H9 (cell line): ENCODE measurements at places on chromosomes 1 and 21. TPM values are rescaled to one million over a fixed set of nuclear protein-coding genes. Genes with fewer than 3 reads are reported as not detected.

SPRR1A gene
- total RNA-seq: not detected in 2 replicates

MATN1 gene
- total RNA-seq: not detected in 2 replicates

DNA sequence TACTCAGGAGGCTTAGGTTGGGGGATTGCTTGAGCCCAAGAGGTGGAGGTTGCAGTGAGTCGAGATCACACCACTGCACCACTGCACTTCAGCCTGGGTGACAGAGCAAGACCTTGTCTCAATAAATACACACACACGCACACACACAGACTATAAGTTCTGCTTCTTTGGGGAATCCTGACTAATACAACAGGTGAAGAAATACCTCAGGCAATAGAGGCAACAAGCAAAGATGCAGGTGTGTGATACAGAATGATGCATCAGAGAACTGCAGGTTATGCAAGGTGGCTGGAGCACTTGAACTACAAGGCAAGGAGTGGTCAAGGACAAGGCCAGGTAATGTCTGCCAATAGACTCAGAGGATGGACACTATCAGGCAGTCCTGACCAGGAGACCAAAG is 117.6 kb upstream of the ZNF678 start:
- DNase-seq: no peak

DNA sequence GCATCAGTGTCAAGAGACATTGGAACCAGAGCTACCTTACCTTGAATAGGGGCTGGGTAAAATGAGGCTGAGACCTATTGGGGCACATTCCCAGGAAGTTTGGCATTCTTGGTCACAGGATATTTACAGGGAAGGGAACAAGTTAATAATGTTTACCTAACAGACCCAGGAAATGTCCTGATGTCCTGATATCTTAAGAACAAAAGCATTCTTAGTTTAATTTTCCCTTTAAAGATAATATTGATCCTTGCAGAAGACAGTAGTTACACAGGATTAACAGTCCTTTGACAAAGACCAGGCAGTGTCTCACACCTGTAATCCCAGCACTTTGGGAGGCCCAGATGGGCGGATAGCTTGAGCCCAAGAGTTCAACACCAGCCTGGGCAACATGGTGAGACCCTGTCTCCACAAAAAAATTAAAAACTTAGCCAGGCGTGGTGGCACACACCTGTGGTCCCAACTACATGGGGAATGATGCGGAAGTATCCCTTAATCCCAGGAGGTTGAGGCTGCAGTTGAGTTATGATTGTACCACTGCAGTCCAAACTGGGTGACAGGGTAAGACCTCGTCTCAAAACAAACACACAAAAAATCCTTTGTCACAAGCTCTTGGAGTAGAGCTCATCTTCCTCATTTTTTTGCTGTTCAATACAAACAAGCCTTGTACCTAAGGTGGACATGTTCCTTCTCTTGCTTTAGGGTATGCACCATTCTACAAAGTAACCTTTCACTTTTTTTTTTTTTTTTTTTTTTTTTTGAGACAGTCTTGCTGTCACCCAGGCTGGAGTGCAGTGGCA is 1.3 kb upstream of the TOMM20 start:
- no peak for DNase-seq

DNA sequence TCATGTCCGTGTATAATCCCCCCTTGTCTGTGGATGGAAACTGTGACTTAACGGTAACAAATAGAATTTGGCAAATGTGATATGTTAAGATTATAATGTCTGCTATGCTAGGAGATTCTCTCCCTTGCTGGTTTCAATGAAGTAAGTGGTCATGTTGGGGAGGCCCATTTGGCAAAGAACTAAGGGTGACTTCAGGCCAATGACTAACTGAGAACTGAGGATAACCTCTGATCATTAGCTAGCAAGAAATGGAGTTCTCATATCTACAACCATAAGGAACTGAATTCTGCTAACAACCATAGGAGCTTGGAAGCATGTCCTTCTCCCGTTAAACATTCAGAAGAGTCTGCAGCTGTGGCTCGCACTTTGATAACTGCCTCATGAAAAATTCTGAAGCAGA is 2.3 kb downstream of the IFI44L start:
- no peak for DNase-seq
